ENCODE measurements at places on chromosomes 16 and 17. TPM values are rescaled to one million over a fixed set of nuclear protein-coding genes. Genes with fewer than 3 reads are reported as not detected.

Gene TCAP
- 0.95 TPM for total RNA-seq

Gene SHISA9
- not detected for total RNA-seq

Gene C16orf86
- total RNA-seq = 2.8 TPM

Gene CCDC200
- total RNA-seq = not detected

Gene MYO15A
- total RNA-seq = 0.76 TPM

Gene ZNF469
- total RNA-seq = 0.45 TPM

Gene SECTM1
- 0.50 TPM for total RNA-seq

DNA sequence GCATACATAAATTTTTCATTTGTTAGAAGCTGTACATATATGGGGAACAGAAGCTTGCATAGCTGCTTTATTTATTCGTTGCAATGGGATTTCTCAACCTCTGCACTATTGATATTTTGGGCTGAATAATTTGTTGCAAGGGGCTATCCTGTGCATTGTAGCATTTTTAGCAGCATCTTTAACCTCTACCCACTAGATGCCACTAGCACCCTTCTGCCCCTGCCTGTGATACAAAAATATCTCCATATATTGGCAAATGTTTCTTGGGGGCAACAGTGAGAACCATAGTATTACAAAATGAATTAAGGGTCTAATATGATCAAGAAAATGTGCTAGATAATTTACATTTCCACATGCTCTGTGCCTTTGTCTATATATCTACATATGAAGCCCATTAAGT is 1401.0 kb downstream of the CDH11 start:
- DNase-seq = no peak
- no peaks in the 10 kb centered on the region for H3K27me3 ChIP-seq

DNA sequence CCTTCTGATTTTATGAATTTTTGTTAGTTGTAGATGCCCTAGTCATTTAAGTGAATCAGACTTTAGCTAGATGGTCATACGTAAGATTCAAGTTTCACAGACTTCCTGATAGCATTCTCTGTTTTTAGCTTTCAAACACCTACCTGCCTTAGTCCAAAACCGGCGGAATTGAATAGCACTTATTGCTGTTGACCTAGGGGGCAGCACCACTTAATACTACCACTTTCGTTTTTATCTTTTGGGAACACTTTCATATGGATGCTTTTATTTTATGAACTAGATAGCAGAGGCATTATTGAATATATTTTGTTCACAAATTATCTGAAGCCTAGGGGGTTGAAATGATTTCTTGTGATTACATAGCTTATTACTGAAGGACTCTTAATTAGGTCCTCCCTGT is 31.5 kb downstream of the TADA2A start:
- H3K27ac ChIP-seq = no peak overlapping the region
- no peak for DNase-seq
- H3K4me1 ChIP-seq = no peaks in the 10 kb centered on the region

- no peak for DNase-seq
- peaks cover 13% of the 10 kb centered on the region for H3K27me3 ChIP-seq
- H3K27ac ChIP-seq = no peak overlapping the region
- H3K4me1 ChIP-seq = no peaks in the 10 kb centered on the region
Measured at GRCh38 chr16:24358117-24358516, 102.0 kb downstream of the CACNG3 start.

DNA sequence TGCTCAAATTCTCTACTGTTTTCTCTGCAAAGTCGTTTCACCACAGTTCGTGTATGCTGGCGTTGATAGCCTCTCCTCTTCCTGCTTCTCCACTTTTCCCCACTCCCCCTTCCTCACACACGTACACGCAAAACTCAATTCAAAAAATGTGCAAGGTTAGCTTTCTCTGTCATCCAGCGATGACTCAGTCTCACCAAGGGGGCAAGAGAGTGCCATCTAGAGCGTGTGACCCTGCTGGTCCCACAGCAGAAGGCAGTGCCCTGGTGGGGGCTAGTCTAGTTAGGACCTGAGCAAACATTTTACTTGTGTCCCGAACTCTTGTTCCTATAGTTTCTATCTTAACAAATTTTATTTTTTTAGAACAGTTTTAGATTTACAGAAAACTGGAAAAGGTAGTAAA is 121.2 kb upstream of the CHMP6 start:
- H3K27ac ChIP-seq = peak overlapping the region; percentile 84
- H3K4me1 ChIP-seq = peaks cover 79% of the 10 kb centered on the region
- H3K36me3 ChIP-seq = peaks cover 34% of the 10 kb centered on the region
- DNase-seq = peak; percentile 71

DNA sequence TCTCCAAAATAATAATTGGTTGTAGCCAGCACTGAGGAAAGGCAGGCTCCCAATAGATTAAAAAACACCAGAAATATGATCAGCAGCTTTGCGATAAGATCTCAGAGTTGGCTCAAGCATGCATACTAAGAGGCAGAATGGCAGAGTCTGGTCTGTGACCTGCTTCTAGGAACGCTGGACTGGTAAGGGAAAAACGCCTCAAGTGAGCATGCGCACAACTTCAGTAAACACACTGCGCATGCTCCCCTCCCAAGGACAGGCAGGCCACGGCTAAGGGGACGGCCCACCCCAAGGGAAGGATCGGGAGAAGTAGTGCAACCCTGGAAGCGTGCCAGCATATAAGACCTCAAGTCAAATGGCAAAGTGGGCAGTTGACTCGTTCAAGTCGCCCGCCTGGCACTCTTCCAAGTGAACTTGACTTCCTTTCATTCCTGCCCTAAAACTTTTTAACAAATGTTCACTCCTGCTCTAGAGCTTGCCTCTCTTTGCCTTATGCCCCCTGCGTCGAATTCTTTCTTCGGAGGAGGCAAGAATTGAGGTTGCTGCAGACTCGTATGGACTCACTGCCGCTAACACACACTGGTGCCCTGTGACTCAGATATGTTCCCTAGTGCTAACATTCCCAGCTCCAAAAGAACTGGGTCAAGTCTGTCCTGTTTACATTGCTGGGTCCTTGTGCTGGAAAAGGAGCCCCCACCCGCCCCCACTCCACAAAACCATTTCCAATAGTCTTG is 22.4 kb upstream of the PRM1 start:
- H3K27ac ChIP-seq = no peak overlapping the region
- H3K27me3 ChIP-seq = no peaks in the 10 kb centered on the region
- DNase-seq = no peak
- no peaks in the 10 kb centered on the region for H3K36me3 ChIP-seq
- peaks cover 7% of the 10 kb centered on the region for H3K4me1 ChIP-seq
- H3K4me3 ChIP-seq = no peak overlapping the region

DNA sequence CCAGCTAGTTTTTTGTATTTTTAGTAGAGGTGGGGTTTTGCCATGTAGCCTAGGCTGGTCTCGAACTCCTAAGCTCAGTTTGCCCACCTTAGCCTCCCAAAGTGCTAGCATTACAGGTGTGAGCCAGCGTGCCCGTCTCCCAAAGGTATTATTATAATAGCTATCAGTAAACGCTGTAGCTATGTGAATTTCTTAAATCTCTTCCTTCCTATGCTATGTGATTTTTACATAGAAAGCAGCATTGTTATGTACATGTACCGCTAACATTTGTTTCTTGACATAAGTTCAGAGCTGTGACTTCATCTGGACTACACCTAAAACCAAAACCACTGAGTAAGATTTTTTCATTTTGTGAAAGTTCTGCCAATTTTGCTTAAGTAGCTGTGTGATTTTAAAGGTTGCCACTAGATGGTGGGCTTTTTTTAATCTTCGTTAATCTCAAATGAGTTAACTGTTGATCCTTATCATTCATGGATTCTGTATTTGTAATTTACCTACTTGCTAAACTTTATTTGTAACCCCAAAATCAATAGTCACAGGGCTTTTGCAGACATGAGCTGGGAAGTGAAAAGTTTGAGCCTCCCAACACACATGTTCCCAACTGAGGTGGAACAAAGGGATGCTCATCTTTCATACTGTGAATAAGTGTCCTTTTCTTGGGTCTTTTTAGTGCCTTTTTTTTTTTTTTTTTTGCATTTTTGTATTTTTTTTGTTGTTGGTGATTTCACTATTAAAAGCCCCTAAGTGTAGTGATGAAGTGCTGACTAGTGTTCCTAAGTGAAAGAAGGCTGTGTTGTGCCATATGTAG is 21.9 kb downstream of the PRKAR1A start:
- H3K36me3 ChIP-seq = peaks cover 30% of the 10 kb centered on the region
- DNase-seq = no peak
- no peak overlapping the region for H3K27ac ChIP-seq
- no peak overlapping the region for H3K4me3 ChIP-seq
- no peaks in the 10 kb centered on the region for H3K27me3 ChIP-seq
- H3K4me1 ChIP-seq = peaks cover 4% of the 10 kb centered on the region

- H3K27ac ChIP-seq = no peak overlapping the region
- H3K4me3 ChIP-seq = no peak overlapping the region
- H3K27me3 ChIP-seq = no peaks in the 10 kb centered on the region
- peaks cover 3% of the 10 kb centered on the region for H3K4me1 ChIP-seq
- peaks cover 2% of the 10 kb centered on the region for H3K36me3 ChIP-seq
Measured at GRCh38 chr16:70703835-70704381, 18.1 kb upstream of the MTSS2 start.

- peaks cover 7% of the 10 kb centered on the region for H3K27me3 ChIP-seq
- no peaks in the 10 kb centered on the region for H3K36me3 ChIP-seq
- no peak within 1 kb of the TSS for H3K27ac ChIP-seq
- H3K4me3 ChIP-seq = no peak within 1 kb of the TSS
- H3K4me1 ChIP-seq = no peaks in the 10 kb centered on the region
Measured at GRCh38 chr17:10421900-10422542, at the start of gene MYH8. TSS of gene MYH8 (minus strand) at chr17:10421950. CDS start at chr17:10420227, 1,723 bp downstream.

GRCh38 chr16:56953006-56953405 is 8.7 kb upstream of the CETP start:
- H3K36me3 ChIP-seq = no peaks in the 10 kb centered on the region
- H3K27me3 ChIP-seq = no peaks in the 10 kb centered on the region
- DNase-seq = no peak
- no peak overlapping the region for H3K27ac ChIP-seq
- H3K4me3 ChIP-seq = no peak overlapping the region

DNA sequence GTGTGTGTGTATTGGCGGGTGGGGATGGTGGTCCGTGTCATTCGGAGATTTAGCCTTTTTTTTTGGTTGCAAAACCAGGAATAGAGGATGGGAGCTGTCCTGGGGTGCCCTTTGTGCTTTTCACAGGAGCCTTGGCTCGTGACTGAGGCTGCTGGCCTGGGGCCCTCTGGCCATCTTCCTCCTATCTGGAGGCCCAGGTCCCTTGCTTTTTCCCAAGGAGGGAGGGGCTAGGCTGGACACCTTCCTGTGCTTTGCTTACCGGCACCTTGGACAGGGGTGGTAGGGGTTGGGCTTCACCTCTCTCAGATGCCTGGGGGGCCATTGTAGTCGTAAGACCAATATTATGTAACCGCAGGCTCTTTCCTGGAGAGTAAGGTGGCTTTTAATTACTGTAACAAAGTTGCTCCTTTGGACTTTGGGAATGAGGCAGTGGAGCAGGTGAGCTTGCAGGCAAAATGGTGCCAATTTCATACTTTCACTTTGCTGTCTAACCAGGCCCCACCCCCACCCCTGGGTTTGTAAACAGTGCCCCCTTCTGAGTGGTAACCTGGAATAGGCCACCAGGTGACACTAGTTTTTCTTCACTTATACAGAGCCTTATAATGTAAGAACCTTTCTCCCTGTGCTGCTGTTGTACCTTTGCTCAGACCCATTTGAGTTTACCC is 1.2 kb downstream of the DYNLL2 start:
- peak overlapping the region; percentile 80 for H3K27ac ChIP-seq
- peaks cover 48% of the 10 kb centered on the region for H3K4me1 ChIP-seq
- H3K4me3 ChIP-seq = peak overlapping the region; percentile 84

- peak overlapping the region; percentile 32 for H3K27ac ChIP-seq
- no peak overlapping the region for H3K4me3 ChIP-seq
- peaks cover 42% of the 10 kb centered on the region for H3K36me3 ChIP-seq
Measured at GRCh38 chr16:11880007-11880406, 28.7 kb upstream of the RSL1D1 start.

- H3K4me1 ChIP-seq = no peaks in the 10 kb centered on the region
- DNase-seq = no peak
- peaks cover 2% of the 10 kb centered on the region for H3K27me3 ChIP-seq
- H3K27ac ChIP-seq = no peak overlapping the region
- H3K4me3 ChIP-seq = no peak overlapping the region
Measured at GRCh38 chr16:17925761-17926160, 410.8 kb downstream of the NPIPA8 start.

DNA sequence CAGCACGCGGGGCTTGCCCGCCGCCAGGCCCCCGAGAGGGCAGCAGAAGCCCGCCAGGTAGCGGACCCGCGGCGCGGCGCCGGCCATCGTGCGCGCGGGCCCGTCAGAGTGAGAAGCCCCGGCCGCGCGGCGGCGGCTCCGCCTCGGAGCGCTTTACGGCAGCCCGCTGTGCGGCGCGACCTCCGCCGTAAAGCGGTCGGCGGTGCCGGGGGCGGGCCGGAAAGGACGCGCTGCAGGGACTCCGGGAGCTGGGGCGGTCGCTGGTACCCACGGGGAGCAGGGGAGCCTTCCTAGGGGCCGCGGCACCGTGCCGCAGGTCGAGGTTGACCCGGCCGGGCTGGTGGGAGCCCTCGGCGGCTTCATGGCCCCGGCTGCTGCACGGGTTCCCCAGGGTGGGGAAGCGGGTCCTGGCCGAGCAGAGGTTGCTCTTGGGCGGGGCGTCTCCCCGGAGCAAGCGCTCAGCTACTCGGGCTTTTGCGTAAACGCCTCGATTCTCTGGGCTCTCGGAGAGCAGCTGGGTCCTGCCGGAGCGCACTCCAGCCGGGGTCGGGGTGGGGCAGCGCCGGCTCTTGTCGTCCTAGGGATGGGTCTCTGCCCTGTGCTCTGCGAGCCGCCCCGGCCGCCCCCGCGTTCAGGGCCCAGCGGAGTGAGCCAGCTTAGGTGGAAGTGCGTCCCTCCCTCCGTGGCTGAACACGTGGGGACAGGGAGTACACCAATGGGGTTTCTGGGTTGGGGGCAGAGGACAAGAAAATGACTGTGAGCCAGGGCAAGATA is at the start of gene FAAP100:
Gene FAAP100 (minus strand): TSS at position 110 of the 774 bp plus-strand sequence. CDS start 23 bp downstream, at position 87.
- peaks cover 14% of the 10 kb centered on the region for H3K36me3 ChIP-seq
- peaks cover 38% of the 10 kb centered on the region for H3K4me1 ChIP-seq
- no peaks in the 10 kb centered on the region for H3K27me3 ChIP-seq
- peak within 1 kb of the TSS; percentile 92 for H3K27ac ChIP-seq

- H3K36me3 ChIP-seq = no peaks in the 10 kb centered on the region
- no peak for DNase-seq
- H3K4me3 ChIP-seq = no peak overlapping the region
- H3K27ac ChIP-seq = no peak overlapping the region
- no peaks in the 10 kb centered on the region for H3K4me1 ChIP-seq
Measured at GRCh38 chr16:8047736-8048135, 542.6 kb downstream of the TMEM114 start.

DNA sequence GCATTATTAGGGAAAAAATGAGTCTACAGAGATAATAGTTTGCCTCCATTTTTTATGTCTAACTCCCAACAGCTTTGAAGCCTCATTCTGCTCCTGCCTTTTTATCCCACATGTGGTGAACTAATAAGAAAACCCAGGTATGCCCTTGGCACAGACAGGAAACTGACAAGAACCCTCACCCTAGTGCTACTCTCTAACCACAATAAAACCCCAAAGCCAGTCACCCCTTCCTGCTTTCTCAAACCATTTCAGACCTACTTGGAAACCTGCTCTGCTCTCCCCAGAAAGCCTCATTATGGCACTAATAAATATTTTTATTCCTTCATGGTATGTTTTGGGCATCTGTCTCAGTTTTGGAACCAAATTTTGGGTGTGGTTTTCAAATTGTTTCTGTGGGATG is 3.9 kb upstream of the MARVELD3 start:
- DNase-seq = no peak
- H3K27me3 ChIP-seq = peaks cover 19% of the 10 kb centered on the region
- no peak overlapping the region for H3K27ac ChIP-seq
- no peak overlapping the region for H3K4me3 ChIP-seq
- H3K36me3 ChIP-seq = no peaks in the 10 kb centered on the region

- no peak overlapping the region for H3K27ac ChIP-seq
- H3K4me3 ChIP-seq = no peak overlapping the region
- peaks cover 2% of the 10 kb centered on the region for H3K27me3 ChIP-seq
- no peak for DNase-seq
- peaks cover 17% of the 10 kb centered on the region for H3K4me1 ChIP-seq
- no peaks in the 10 kb centered on the region for H3K36me3 ChIP-seq
Measured at GRCh38 chr17:1182811-1183170, 3.0 kb upstream of the ABR start.

Data from activated CD8-positive, alpha-beta T cell treated with anti-CD3 and anti-CD28 coated beads for 36 hours (primary cell).